Anterior cingulate cortex (tissue), 58 donors: ENCODE measurements at places on chromosomes 12 and 14.

GRCh38 chr12:6373022-6373787, 2.2 kb downstream of the SCNN1A start:
- no peak for DNase-seq

GRCh38 chr14:68548194-68549076, 244.4 kb downstream of the ZFP36L1 start:
- DNase-seq = peak; percentile 72

DNA sequence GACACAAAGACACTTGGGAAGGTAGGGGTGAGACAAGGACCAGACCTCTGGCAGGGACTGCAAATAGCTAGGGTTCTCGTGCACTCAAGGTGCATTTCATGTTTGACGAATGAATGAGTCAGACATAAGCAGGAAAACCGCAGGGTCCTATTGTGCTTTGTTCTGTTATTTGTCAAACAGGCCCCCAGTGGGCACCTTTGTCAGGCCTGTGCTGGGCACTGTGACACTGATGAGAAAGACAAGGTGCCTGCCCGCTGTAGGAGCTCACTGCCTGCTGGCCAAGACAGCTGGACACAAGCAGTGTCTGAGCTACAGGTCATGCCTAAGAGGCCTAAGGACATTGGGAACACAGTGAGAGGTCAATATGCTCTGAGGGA, 2.3 kb downstream of the OTUB2 start:
- no peak for DNase-seq

DNA sequence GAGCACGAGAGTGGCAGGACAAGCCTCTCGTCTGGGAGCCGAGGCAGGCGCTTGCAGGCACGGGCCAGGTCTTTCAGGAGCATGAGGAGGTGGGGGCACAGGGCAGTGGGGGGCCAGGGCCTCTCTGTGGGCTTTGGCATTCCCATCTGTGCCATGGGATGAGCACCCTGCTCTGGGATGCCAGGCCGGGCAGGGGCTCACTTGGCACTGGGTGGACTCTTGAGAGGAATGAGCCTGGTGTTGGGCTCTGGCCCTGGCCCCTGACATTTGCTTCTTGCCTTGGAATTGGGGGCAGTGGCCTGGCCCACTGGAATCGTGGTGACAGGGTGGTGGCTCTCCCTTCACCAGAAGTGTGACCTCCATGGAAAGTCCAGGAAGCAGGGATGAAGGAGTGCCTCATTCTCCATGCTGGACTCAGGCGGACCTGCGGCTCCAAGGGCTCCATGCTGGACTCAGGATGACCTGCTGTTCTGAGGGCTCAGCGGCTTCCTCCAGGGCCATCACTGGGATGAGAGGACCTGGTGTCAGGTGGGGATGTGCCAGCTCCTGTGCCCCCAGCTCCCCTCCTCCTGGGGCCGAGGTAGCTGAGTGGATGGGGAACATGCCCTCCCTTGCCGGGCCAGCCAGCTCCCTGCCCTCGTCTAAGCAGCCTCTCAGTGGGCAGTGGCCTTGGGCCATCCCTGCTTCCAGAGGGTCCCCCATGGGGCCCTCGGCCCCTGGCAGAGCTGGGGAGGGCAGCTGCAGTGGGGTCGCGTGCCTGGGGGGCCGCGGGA, 220.3 kb downstream of the KIF26A start:
- DNase-seq = no peak

- no peak for DNase-seq
Observed at GRCh38 chr14:102937331-102938175, 15.1 kb downstream of the AMN start.

- DNase-seq = no peak
Observed at GRCh38 chr12:20616093-20616492, 79.0 kb upstream of the SLCO1C1 start.

DNA sequence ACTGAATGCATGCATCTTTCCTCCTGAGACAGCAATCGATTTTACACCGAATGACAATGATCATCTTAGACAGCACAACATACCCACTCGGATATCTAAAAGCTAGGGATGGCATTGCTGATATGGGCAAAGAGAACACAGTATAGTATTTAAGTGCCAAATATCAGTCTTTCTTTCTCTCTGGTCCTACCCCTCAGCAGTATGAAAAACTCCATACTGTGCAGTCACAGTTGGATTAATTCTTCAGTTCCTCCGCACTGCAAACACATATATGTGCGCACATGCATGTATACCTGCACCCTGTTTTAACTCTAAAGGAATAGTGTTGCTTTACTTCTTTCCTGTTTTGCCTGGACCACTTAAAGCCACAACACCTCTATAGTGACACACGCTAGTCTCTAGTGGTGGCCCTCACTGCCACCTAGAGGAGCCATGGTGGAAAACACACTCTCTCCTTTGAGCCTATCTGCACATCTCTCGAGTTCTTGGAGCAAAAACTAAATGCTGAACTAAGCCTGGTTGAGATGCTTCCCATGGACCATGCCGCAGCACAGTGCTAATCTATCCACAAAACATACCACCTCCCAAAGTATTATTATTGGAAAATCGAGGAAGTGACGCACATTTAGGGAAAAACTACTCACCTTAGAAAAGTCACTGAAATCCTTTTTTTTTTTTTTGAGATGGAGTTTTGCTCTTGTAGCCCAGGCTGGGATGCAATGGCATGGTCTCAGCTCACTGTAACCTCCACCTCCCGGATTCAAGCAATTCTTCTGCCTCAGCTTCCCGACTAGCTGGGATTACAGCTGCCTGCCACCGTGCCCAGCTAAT, 11.9 kb downstream of the TMEM52B start:
- DNase-seq = peak; percentile 55
